Neuronal stem cell (in vitro differentiated cells): ENCODE measurements at places on chromosomes 5 and 9.
A peak's percentile ranks its signal among the peaks of the same experiment; 100 is the strongest.

DNA sequence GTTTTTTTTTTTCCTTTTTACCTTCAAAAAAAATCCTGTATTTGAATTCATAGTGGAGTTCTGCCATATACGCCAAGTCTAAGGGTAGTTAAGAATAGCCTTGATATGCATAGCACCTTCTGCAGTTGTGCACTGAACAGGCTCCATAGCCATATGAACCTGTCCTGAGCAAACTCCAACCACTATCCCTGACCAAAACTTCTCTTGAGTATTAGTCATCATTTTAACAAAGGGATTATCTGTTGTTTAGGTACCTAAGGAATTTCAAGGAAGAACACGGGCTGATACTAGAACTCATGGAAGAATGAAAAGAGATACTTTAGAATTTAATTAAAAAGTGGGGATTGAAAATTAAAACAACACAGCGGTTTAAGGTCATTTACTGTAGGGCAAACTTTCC lies 1.9 kb upstream of the FBXO38 start:
- DNase-seq = no peak

GRCh38 chr9:121300283-121301119 lies 32.5 kb downstream of the GSN start:
- DNase-seq = no peak

GRCh38 chr5:91110686-91111085 lies 272.4 kb downstream of the ARRDC3 start:
- no peak for DNase-seq

- no peak for DNase-seq
Measured at GRCh38 chr9:87812375-87813118, 70.1 kb upstream of the SPATA31E1 start.

DNA sequence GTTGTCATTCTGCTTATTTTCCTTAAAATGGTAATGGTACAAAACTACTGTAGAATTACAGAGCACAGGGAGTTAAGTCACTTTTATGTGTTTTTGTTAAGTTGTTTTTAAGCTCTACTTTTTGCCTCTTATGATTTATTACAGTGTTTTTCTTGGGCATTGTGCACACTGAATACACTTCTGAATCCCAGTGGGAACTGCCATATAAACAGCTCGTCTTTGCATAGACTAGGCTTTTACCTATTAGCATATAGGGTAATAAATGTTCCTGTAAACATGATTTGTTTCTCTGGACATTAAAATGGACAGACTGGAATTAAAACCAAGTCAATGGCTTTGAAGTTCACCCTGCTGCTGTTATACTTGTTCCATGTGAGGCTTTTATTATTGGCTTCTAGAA lies 12.2 kb downstream of the KLF9 start:
- no peak for DNase-seq

- DNase-seq = no peak
Measured at GRCh38 chr5:31962871-31963307, 211.2 kb downstream of the GOLPH3 start.

- DNase-seq = no peak
Measured at GRCh38 chr5:169651526-169651925, 14.5 kb downstream of the DOCK2 start.

DNA sequence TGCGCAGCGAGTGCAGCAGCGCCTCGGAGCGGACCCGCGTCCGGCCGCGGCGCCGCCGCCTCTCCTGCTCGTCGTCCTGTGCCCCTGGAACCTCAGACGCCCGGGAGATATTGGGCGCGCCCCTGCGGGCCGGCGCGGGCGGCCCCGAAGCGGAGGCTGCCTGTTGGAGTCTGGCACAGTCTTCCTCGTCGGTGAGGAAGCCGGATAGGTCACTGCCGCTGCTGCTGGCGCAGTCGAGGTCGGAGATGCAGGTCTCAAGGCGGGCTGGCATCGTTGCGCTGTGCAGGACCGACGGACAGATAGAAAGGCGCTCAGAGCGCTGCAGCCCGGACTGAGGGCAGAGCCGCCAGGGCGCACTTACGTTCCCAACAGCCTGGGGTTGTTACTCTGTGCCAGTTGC lies 344 bp downstream of the NEUROG1 start:
- DNase-seq = no peak

DNA sequence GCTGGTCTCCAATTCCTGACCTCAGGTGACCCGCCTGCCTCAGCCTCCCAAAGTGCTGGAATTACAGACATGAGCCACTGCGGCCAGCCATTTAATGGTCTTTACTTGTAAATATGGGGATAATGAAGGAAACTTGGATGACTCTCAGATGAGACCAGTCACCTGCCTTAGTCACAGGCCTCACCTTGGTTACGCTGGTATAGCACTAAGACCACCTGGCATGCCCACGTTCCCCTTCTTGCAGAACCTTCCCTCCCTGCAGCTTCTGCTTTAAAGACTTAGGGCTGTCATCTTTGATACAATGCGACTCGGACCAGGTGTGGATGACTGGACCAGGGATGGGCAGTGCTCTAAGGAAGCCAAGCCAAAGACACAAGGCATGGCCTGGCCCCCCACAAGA lies 629.9 kb downstream of the CCDC171 start:
- no peak for DNase-seq

DNA sequence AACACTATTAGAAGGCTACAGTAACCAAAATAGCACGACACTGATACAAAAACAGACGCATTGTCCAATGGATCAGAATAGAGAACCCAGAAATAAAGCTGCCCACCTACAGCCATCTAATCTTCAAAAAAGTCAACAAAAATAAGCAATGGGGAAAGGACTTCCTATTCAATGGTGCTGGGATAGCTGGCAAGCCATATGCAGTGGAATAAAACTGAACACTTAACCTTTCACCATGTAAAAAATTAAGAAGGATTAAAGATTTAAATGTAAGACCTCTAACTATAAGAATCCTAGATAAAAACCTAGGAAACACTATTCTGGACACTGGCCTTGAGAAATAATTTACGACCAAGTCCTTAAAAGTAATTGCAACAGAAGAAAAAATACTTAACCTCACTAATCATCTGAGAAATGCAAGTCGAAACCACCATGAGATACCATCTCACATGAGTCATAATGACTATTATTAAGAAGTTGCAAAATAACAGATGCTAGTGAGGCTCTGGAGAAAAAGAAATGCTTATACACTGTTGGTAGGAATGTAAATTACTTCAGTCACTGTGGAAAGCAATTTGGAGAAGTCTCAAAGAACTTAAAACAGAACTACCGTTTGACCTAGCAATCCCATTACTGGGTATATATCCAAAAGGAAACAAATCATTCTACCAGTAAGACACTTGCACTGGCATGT lies 203.3 kb upstream of the CDH9 start:
- no peak for DNase-seq

- no peak for DNase-seq
Measured at GRCh38 chr9:133713960-133714495, 24.1 kb downstream of the SARDH start.

- peak; percentile 17 for DNase-seq
Measured at GRCh38 chr5:123422433-123423277, 548 bp downstream of the CEP120 start.

- DNase-seq = no peak
Measured at GRCh38 chr5:139246394-139246793, 47.1 kb upstream of the MATR3 start.

- DNase-seq = peak; percentile 23
Measured at GRCh38 chr9:36486933-36487481, 85.7 kb upstream of the MELK start.

DNA sequence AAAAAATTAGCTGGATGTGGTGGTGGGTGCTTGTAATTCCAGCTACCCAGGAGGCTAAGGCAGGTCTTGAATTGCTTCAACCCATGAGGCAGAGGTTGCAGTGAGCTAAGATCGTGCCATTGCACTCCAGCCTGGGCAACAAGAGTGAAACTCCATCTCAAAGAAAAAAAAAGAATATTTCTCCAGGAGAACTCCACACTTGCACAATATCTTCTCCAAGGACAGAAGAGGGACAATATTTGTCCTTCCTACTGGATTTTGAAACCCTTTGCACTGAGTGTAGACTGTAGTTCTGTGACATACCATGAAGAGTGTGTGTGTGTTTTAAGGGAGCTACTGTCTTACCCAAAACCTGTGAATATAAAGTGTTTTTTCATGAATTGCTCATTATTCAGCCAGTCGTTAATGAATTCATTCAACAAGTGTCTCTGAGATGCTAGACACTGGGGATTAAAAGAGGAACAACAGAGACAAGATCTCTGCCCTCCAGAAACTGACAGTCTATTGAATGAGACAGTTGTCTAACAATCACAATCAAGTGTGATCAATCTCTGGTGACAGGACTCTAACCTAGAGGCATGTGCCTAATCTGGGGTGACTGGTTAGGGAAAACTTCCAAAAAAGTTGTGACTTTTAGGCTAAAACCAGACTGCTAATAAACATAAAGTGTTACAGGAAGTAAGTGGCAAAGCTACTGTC lies 9.8 kb upstream of the UBE2D2 start:
- DNase-seq = no peak

DNA sequence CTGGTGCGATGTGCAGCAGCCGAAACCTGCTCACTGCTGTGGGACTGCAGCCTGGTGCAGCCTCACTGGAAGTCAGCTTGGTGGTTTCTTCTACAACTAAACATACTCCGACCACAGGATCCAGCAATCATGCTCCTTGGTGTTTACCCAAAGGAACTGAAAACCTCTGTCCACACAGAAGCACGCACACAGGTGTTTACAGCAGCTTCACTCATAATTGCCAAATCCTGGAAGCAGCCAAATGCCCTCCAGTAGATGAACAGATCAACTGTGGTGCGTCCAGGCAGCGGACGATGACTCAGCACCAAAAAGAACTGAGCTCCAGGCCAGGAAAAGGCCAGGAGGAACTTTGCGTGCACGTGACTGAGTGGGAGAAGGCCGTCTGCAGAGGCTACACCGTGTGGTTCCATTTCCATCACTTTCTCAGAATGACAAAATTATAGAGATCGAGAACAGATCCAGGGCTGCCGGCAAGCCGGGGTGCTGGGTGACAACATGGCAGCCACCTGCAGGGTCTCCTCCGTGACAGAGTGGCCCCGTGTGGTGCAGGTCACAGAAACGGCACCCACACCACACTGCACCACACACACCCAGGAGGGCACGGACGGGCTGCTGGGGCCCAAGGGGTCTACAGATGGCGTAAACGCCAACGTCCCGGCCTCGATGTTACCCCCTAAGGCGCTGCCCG lies 23.1 kb upstream of the NSMF start:
- no peak for DNase-seq

- no peak for DNase-seq
Measured at GRCh38 chr9:111069183-111069582, 30.9 kb upstream of the LPAR1 start.

GRCh38 chr5:137935190-137935589 lies 45.9 kb downstream of the PKD2L2 start:
- no peak for DNase-seq

DNA sequence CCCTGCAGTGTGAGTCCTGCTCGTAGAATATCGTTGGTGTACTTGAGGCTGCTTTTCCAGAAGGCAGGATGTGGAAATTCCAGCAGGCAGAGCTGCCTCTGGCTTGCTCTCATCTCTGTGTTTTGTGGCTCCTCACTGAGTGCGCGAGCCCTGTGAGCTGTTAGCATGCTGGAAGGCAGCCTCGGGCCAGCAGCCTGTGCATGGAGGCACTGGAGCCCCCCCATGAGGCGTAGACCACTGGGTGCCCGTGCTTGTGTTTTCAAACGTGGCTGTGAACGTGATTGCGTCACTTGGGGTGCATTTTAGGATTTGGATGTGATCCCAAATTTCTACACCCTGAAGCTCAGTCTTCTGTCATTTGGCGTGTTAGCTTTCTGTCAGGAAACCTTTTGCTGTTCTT lies 3.2 kb downstream of the WDR5 start:
- DNase-seq = no peak

- DNase-seq = no peak
Measured at GRCh38 chr9:113715086-113715485, 161.0 kb upstream of the ZNF618 start.

DNA sequence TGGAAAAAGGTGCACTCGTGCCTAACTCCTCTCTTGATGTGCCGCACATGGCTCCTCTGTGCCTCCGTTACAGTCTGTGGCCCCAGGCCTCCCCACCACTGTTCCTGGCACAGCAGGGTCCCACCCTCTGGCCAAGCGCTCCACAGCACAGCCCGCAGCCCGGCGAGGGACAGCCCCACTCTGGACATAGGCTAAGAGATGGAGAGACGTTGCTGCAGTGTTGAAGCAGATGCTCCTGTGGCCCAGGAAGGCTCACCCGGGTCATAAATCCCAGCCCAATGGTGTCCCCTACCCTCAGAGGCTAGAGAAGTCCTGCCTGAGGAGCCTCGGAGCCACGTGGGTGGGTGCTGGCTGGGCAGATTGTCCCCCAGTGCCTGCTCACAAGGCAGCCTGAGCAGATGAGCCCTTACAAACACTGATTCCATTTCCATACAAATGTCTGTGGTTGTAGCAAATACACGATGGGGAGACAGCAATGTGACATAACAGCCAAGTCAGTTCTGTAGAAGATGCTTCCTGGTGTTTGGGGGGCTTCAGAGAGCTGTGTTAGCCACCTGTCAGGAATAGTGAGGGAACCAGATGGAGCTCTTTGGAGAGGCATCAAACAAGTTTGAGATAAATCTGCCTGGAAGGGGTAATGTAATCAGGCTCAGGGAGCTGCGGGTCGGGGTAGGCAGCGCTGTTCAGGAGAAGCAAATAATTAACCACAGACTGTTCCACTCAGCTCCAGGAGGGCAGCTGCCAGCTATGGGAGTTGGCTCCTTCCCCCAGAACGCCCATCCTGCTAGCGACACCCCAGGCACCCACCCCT lies 41.7 kb downstream of the C5orf15 start:
- DNase-seq = no peak

- peak; percentile 51 for DNase-seq
Measured at GRCh38 chr9:15509931-15510788, 610 bp downstream of the PSIP1 start.

DNA sequence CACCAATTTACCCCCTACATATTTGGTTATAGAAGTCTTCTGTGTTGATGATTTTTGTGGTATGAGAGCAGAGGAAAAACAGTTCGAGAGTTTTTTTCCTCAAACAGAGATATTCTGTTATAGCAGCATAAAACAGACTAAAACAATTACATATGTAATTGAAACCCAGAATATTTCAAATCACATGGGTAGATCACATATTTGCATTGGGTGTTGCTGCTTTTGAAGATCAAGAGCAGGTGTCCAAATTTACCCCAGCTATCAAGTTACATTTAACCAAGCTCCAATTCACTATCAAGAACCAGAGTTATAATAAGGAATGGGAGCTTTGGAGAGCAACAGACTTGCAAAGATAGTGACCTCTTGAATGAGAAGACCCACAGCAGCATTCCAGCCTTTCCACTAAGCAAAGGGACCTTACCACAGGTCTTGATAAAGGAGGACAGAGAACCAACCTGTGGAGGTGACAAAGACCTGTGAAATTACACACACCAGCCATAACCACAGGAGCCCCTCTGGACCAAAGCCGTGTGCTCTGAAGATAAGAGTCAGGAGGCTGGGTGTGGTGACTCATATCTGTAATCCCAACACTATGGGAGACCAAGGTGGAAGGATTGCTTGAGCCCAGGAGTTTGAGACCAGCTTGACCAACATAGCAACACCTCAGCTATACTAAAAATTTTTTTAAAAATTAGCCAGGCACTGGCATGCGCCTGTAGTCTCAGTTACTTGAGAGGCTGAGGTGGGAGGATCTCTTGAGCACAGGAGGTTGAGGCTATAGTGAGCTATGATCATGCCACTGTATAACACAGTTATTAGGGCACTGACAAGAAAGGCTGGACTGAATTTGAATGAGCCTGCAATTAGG lies 4.0 kb upstream of the CCL28 start:
- DNase-seq = no peak

- no peak for DNase-seq
Measured at GRCh38 chr5:83209963-83210362, 132.6 kb downstream of the XRCC4 start.

GRCh38 chr5:476814-477175 lies 33.8 kb downstream of the EXOC3 start:
- DNase-seq = no peak

GRCh38 chr5:66744040-66744439 lies 147.8 kb downstream of the MAST4 start:
- DNase-seq = no peak
